ENCODE measurements at places on chromosomes 2 and 18.

GRCh38 chr2:100071335-100072043, 70.9 kb downstream of the AFF3 start:
- DNase-seq = no peak

GRCh38 chr18:45505497-45506206, 109.6 kb upstream of the SLC14A2 start:
- DNase-seq = no peak

- DNase-seq = no peak
Observed at GRCh38 chr2:218871345-218872302, 9.0 kb upstream of the WNT10A start.

DNA sequence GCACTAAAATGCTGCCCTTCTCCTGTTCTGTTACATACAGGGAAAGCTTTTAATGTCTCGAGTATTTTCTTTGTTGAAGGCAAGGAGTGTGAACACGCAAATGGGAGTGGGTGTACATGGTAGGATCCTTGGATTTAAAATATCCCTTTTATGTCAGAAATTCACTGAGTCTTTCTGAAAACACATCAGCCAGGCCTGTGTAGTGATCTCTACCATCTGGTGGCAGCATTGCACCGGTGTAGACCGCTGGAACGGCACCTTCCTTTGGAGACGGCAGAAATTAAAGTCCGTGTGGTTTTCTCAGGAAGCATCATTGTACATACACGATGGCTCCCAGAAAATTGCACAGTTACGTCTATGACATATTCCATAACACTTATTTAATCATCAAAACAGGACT, 515.8 kb downstream of the GALR1 start:
- DNase-seq = no peak

GRCh38 chr18:44507729-44508325, 172.9 kb upstream of the SETBP1 start:
- no peak for DNase-seq

DNA sequence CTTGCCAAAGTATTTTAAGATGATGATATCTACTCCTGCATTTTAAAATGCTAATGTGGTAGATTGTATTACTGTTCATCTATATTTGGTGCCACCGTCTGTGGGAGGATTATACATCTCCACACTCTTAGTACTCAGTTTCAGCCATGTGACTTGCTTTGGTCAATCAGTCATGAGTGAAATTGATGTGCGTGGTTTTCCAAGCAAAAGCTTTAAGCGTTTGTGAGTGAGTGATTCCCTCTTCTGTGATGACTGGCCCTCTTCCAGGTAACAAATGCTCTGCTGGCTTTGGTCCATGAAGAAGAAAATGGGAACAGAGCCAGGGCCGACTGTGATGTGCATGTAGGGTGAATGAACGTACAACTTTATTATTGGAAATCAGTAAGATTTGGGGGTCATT, 330.4 kb downstream of the LPIN1 start:
- no peak for DNase-seq

DNA sequence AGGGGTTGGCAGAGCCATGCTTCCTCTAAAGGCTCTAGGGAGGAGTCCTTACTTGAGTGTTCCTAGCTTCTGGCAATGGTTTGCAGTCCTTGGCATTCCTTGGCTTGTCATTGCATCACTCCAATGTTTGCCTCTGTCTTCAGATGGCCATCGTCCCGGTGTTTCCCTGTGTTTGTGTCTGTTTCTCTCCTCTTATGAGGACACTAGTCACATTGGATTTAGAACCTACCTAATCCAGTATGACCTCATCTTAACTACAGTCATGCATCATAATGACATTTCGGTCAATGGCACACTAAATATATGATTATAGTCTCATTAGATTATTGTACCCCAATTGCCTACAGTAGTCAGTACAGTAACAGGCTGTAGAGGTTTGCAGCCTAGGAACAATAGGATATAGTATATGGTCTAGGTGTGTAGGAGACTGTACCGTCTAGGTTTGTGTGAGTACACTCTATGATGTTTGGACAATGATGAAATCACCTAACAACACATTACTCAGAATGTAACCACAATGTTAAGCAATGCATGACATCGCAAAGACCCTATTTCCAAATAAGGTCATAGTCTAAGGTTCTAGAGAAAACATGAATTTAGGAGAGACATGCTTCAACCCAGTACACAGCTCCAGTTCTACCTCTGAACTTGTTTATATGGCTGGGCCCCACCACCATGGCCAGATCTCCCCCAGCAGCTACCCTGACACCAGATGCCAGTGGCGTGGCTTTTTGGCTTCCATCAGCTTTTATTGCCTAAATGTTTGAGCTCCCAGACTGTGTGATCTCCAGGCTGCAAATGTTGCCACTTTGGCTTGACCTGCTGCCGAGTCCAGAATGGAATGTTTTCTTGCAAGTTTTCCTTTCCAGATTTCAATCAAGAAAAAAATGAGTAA, 22.1 kb downstream of the SRD5A2 start:
- no peak for DNase-seq

GRCh38 chr2:201256082-201256481, 4.3 kb upstream of the CASP8 start:
- no peak for DNase-seq

DNA sequence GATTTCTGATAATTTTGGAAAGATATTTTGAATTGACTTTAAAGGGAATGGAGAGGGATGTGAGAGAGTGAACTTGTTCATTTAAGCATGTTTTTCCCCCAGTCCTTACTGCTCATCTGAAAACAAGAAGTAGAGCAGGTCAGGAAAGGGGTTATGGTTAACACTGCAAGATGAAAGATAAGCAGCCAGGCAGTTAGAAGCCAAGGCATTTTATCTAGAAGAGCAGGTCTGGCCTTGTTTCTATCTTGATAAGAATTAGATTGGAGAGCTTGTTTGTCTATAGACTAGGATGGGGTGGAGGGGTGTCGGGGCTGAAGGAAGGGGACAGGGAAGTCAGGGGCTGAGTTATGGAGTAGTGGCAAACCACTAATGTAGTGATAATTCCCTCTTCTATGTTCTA, 171.6 kb downstream of the IKZF2 start:
- DNase-seq = no peak

- no peak for DNase-seq
Observed at GRCh38 chr2:188076149-188077056, 215.3 kb upstream of the GULP1 start.

DNA sequence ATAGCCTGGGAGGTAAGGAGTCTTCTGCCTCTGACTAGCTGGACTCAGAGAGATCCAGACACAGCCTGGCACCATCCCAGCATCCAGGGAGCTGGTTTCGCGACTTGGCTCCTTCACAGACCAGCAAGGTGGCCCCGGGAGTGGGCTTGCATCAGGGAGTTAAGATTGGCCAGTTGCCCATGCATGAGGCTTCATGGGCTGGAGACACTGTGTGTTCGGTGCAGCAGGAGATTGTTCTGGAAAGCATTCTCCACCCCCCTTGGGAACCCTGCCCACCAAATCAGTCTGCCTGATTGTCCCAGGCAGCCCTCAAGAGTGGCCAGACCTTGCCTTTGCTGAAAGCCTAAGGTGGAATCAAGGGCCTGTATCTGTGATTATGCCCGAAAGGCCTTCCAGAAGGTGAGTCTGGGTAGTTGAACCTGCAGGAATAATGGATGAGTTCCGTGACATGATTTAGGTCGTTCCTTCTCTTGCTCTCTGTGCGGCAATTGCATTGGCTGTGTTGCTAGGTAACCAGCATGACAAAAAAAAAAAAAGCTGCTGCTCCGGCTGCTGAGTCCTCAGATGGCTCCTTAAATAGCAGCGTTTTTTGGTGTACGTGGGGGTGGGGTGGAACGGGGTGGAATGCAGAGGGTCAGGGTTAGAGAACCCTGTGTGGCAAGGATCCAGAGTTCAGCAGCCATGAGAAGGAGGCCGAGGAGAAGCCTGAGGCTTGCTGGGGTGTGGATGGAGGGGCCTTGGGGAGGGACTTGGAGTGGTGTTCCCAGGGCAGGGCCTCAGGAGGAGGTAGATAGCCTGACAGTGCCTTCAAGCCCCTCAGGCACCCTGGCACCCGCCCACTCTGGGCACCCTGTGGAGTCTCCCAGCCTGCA, 93.0 kb upstream of the MCFD2 start:
- DNase-seq = no peak

DNA sequence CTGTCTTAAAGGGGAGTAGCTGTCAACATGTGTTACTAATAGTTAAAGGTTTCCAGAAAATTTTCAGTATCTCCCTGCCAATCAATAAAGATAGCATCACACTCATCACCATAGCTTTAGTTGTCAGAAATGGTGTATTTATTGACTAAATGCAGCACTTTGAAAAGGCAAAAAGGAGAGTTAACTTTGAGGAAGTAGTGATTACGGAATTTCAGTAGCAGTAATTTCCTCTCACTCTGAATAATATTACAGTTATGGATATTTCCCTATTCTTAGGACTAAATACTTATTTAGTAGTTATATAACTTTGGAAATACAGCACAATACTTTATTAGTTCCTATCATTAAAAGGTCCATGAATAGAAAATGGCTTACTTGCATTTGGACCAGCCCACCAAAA, 250.5 kb downstream of the CAMKMT start:
- DNase-seq = no peak

GRCh38 chr2:231795525-231796327, 9.5 kb downstream of the COPS7B start:
- no peak for DNase-seq

- no peak for DNase-seq
Observed at GRCh38 chr2:130957915-130958314, 121.2 kb downstream of the ARHGEF4 start.

DNA sequence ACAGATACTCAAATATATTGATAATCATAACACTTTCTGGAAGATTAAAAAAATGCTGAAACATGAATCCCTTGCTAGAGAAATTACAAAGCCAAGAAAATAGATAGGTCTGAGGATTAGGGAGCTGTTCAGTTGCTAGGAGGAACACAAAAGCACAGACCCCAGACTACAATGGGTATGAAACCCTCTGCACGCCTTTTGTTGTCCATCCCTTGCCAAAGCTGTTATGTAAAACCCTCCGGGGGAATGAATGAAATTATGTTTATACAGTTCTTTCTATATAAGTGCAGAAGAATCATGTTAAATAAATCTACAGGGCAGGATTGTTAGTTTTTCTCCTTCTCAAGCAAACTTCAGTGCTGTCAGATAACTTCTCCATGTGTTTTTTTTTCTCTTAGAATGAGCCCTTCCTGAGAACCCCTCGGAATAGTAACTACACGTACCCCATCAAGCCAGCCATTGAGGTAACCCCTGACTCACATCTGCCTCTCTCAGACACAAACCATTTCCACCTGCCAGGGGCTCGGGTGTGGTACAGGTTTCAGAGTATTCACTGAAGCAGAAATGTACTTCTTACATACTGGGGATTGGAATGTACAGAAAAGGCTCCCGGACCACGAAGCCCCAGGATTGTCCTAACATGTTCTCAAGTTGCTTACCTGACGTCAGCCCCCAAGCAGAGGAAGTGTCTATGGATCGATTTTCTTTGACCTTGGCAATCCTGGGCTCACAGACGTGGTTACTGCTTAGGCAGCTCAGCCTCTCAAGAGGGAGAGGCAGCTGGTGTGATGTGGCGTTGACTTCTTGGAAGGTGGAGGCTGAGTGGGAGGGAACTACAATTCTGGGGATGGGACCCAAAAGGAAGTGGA, 118.0 kb downstream of the PLB1 start:
- no peak for DNase-seq

GRCh38 chr2:135162377-135162776, 110.3 kb downstream of the RAB3GAP1 start:
- no peak for DNase-seq

GRCh38 chr2:130756053-130756873, 923 bp downstream of the AMER3 start:
- no peak for DNase-seq

DNA sequence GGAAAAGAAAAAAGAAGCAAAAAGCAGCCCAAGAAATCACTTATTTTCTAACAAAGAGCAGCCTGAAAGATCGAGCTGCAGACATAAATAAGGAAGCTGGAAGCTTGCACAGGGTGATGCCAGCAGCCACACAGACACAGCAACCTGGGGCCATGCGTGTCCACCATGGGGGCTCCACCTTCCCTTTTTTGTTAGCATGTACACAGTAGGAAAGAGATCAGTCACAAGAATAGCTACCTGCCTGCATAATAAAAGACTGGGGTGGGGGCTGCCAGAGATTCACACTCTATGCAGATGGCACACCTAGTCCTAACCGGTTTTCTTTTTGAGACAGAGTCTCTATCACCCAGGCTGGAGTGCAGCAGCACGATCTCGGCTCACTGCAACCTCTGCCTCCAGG, 2.9 kb upstream of the CNOT11 start:
- no peak for DNase-seq

All from hematopoietic multipotent progenitor cell treated with erythropoietin and hydrocortisone succinate and interleukin-3 and kit ligand, for 15 days (in vitro differentiated cells).